Activated T-cell treated with anti-CD3 and anti-CD28 coated beads for 4 hours (primary cell): ENCODE measurements at places on chromosomes 7 and 10.

GRCh38 chr10:48762064-48763042, 77.7 kb downstream of the WDFY4 start:
- no peak for DNase-seq

GRCh38 chr7:2124604-2125345, 108.0 kb downstream of the MAD1L1 start:
- no peak for DNase-seq

DNA sequence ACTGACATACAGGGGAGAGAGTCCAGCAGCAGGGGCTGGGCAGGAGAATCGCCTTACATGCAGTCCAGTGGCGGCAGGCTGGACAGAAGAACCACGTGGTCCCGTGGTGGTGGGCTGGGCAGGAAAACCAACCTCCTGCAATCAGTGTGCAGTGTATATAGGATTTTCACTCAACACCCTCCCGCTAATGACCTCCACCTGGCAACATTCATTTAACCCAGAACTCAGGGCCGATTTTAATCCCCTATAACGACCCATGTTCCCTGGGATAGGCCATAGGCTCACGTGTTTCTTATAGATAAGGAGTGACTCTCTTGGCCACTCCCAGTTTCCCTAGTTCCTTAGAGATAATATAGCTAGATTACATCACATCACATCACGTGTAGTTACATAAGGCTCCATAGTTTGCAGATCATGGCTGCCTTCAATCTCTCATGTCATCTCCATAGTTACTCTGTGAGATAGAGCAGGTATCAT, 19.4 kb downstream of the MTURN start:
- DNase-seq: no peak

- no peak for DNase-seq
These were observed 163.3 kb downstream of the GRID1 start for GRCh38 chr10:86203162-86203905.

DNA sequence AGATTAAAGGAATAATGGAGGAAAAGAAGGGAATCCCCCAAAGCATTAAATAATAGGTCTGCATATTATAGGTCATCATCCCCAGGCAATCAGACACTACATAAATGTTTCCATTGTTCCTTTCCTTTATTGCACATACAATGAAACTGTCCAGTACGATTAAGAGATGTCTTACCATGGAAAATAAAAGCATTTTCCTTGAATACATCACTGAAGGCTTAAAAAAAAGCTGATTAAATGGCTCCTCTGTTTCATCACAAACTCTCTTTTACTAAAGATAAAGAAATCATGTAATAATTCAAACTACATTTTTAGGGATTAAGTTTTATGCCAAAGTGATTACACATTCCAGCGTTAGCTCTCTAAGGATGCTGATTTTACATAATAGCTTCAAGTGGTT, 316.0 kb downstream of the AGMO start:
- DNase-seq: no peak

DNA sequence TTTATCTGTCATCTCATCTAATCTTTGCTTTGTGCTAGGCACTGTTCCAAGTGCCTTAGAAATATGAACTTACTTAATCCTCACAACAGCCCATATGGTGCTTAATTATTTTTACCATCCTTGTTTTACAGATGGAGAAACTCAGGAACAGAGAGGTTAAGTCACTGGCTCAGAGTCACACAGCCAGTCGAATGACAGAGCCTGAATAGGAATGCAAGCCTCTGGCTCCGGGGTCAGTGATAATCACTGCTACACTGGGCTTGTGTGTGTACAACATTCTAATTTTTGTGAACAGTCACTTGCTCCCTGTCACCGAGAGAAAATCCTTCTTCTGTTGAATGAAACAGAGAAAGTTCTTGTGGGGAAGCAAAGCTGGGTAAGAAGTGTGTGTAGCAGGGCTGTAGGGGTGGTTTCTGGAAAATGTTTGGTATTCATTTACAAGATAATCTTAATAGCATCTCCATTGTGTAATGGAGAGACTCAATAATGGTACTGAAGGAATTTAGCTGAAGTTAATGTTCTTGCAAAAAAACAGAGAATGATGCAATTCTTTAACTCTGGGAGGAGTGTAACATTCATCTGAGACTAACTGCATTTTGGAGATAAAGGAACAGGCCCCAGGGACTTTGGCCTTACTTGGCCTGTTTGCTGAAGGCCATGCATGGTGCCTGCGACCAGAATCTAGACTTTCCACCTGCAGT, 290.6 kb downstream of the FRMD4A start:
- no peak for DNase-seq

GRCh38 chr10:44715136-44715535, 196.0 kb upstream of the TMEM72 start:
- no peak for DNase-seq

DNA sequence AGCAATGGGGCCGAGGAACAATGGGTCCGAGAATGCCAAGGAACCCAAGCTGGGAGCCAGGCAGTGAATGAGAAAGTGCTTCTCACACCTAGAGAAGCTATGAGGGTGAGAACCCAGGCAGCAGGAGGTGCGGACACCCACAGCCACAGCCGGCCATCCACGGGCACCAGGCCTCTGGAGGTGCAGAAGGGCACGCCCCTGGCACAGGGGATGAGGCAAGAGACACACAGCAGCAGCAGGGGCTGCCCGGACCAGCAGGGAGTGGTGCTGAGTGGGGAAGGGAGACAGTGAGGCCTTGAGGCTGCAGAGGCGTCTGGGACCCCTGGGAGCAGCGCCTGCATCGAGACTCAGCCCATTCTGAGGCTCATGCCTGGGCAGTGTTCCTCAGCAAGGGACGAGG, 135.3 kb downstream of the MAD1L1 start:
- DNase-seq: no peak

DNA sequence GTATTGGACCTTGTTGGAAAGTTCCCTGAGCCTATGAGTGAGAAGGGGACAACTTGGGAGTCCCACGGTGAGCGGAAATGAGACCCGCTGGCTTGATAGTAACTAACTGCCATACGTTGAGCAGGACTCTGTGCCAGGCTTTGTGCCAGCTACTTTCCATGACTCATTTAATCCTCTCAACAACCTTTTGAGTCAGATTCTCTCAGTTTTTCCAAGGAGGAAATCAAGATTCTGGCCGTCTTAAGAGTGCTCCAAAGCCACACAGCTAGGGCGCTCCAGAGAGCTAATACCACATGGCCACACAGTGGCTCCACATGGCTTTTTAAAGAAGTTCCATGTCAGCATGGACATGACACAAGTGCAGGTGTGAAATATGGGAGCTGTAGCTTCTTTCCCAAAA, 55.7 kb downstream of the NOD1 start:
- DNase-seq: no peak

DNA sequence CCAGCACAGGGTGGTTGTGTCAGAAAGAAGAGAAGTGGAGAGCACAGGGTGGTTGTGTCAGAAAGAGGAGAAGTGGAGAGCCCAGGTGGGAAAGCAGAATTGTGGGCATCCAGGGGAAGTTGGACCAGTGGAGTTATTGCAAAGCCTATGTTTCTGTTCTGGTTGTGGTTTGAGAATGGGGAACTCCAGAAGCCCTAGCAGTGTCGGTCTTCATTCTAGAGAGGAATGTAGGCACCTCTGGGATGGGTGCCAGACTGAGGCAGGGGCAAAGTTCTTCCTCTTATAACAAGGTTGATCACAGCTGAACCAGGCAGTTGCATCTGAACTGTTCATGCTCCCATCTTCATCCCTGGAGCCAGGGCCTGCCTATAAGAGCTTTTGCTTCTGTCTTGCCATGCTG, 954 bp downstream of the FSCN3 start:
- DNase-seq: no peak

- no peak for DNase-seq
These were observed 27.8 kb downstream of the STN1 start for GRCh38 chr10:103890194-103890658.

DNA sequence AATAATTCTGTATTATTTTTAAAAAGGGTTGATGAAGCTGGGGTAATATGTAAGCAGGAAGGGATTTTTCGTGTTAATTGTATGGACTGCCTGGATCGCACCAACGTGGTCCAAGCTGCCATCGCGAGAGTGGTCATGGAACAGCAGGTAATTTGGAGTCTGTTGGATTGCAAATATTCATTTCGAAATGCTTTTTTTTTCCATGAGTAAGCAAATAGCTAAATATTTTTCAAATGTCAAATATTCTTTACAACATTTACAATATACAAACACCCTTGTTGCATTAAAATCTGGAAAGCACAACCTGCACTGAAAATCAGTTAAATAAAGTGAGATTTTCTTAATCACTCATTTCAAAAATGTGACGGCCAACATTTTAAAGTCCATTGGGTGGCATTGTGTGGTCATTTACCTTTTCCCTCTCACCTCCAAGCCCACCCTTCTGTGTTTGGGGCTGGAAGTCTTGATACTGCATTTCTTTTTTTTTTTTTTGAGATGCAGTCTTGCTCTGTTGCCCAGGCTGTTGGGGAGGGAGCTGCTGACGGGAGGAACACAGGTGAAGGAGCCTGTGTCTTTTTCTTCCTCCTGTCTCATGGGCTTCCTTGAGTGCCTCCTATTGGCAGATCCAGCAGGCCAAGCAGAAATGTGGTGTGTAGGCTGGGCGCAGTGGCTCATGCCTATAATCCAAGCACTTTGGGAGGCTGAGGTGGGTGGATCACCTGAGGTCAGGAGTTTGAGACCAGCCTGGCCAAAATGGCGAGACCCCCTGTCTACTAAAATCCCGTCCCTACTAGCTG, 66.1 kb downstream of the MCMBP start:
- no peak for DNase-seq

GRCh38 chr10:66928776-66929175, 2.9 kb downstream of the LRRTM3 start:
- no peak for DNase-seq

DNA sequence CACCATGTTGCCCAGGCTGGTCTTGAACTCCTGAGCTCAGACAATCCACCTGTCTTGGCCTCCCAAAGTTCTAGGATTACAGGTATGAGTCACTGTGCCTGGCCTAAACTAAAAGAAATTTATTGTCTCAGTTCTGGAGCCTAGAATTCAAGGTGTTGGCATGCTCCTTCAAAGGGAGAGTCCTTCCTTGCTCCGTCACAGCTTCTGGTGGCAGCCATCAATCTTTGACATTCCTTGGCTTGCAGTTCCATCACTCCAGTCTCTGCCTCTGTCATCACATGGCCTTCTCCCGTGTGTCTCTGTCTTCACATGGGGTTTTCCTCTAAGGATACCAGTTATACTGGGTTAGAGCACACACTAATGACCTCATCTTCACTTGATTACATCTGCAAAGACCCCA, 55.5 kb downstream of the DNAJC12 start:
- no peak for DNase-seq

GRCh38 chr10:63665670-63666134, 144.5 kb downstream of the REEP3 start:
- no peak for DNase-seq

GRCh38 chr7:99121496-99122021, 22.3 kb downstream of the SMURF1 start:
- DNase-seq: no peak

- DNase-seq: peak; percentile 30
These were observed 1.6 kb downstream of the SFMBT2 start for GRCh38 chr10:7409045-7409731.

- no peak for DNase-seq
These were observed at the start of gene PDE1C for GRCh38 chr7:32070406-32071360. Gene PDE1C, minus strand, starts transcription at chr7:32070407.

DNA sequence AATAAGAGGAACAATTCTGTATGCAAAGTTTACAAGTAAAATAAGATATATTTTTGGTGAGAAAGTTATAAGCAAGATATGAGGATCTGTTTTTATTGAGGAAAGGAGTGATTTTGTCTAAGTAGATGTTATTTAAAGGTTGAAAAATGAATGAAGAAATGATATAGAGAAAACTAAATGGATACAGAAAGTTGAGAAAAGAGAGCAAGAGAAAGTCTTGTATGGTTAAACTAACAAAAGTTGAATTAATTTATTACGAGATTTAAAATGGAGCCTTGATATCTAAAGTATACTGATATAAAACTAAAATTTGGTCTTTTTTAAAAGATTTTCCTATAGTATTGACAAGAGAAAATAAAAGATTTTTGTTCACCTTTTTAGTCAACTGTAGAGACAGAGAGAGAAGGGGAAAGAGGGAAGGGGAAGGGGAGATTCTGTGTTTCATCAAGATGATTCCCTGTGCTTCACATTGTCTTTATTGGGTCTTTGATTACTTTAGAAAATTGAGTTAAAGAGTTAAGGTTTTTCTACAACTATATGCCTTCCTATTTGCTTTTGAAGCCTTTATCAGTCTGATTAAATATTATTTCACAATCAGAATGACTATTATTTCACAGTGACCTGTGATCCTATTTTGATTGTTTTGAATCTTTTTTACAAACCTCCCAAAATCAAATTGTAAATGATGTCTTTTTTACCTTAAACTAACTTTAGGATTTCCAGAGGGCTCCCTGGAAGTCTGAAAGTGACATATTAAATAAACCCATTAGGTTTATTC, 10.7 kb downstream of the SHTN1 start:
- DNase-seq: no peak

- DNase-seq: no peak
These were observed 1175.3 kb downstream of the GATA3 start for GRCh38 chr10:9229702-9230244.

DNA sequence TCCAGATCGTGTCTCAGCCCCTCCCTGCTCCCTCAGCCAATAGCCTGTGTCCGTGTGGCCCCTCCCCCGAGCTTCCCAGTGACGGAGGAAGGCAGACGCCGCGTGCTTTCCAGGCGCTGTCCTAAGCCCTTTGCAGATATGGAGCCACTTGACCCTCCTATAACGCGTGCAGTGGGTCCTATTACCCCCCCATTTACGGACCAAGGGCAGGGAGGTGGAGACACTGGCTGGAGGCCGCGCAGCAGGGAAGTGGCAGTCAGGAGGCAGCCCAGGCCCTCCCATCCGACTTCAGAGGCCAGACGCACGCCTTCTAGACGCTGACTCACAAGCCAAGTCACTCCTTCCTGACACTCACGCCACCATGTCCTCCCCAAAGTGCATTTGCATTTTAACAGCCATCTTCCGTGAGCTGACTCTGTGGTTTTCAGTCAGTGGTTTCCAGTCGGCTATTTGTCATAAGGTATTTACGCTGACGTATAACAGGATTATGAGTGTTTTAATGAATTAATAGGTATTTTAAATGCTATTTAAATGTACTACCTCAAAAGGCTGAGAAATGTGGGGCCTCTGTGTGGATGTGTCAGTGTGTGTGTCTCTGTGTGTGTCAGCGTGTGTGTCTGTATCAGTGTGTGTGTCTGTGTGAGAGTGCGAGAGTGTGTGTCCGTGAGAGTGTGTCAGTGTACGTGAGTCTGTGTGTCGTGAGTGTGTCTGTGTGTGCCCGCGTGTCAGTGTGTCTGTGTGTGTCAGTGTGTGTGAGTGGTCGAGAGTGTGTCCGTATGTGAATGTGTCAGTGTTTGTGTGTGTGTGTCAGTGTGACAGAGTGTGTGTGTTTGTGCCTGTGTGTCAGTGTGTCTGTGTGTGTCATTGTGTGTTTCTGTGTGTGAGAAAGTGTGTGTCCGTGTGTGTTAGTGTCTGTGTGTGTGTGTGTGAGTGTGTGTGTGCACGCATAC, 92.0 kb upstream of the INSIG1 start:
- peak; percentile 83 for DNase-seq

GRCh38 chr7:39238234-39238869, 260.6 kb downstream of the POU6F2 start:
- no peak for DNase-seq

DNA sequence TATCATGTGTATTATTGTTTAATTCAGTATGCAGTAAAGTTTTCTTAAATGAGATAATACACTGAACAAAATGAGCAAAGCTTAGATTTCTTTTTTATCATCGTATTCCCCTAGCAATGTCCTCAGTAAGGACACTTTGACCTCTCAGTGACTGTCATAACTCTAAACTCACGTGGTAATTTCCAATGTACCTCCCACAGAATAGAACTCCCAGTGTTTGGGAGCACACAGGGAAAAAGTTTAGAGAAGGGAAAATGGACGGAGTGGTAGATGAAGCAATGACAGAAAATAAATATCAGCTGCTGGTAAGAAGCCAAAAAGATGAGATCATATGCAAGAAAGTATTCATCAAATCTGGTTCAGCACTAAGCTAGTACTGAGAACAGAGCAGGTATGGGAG, 758.6 kb upstream of the KCND2 start:
- no peak for DNase-seq
